ENCODE measurements at places on chromosomes 16 and 17. TPM values are rescaled to one million over a fixed set of nuclear protein-coding genes. Genes with fewer than 3 reads are reported as not detected.

PTGES3L gene
- 0.41 TPM for total RNA-seq

NPIPB9 gene
- 2.5 TPM for total RNA-seq

CDC6 gene
- total RNA-seq: 1.6 TPM

OXLD1 gene
- 11.1 TPM for total RNA-seq

KLHL36 gene
- 41.5 TPM for total RNA-seq

SDK2 gene
- total RNA-seq: 0.25 TPM

HASPIN gene
- 0.28 TPM for total RNA-seq

CD300A gene
- 0.84 TPM for total RNA-seq

NPB gene
- total RNA-seq: 0.19 TPM

KRTAP4-9 gene
- not detected for total RNA-seq

FBXL16 gene
- total RNA-seq: 0.98 TPM

CCL2 gene
- 145 TPM for total RNA-seq

ABCC12 gene
- total RNA-seq: not detected

CTNS gene
- total RNA-seq: 9.0 TPM
